ENCODE measurements at places on chromosomes 13 and 19.
A peak's percentile ranks its signal among the peaks of the same experiment; 100 is the strongest.

- no peak for DNase-seq
These were observed 33.5 kb upstream of the CSNK1A1L start for GRCh38 chr13:37138926-37139325.

- no peak for DNase-seq
These were observed 57.5 kb upstream of the HMGB1 start for GRCh38 chr13:30523211-30523610.

DNA sequence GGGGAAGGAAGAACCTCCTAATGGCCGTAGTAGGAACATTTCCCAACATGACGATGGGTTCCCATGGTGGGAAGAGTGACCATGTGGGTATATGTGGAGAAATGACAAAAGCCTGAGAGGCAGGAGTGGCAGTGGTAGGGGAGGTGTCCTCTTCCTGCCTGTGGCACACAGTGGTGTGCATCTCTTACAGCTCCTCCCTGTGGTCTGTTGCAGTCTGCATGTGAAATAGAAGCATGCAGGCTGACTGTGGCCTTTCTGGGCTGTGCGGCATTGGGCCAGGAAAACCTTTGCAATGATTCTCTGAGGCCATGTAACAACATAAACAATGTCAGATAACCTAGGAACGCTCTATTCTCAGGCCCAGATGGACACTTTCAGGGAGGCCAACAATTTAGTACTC lies 84.0 kb downstream of the LACC1 start:
- peak; percentile 4 for DNase-seq

- DNase-seq: no peak
These were observed 32.0 kb downstream of the RUBCNL start for GRCh38 chr13:46355088-46355468.

GRCh38 chr13:31236211-31236786 lies 36.5 kb downstream of the B3GLCT start:
- DNase-seq: peak; percentile 26

- no peak for DNase-seq
These were observed 150.5 kb downstream of the TEX29 start for GRCh38 chr13:111470933-111471332.

GRCh38 chr19:32896516-32897214 lies 27.1 kb upstream of the SLC7A9 start:
- no peak for DNase-seq

DNA sequence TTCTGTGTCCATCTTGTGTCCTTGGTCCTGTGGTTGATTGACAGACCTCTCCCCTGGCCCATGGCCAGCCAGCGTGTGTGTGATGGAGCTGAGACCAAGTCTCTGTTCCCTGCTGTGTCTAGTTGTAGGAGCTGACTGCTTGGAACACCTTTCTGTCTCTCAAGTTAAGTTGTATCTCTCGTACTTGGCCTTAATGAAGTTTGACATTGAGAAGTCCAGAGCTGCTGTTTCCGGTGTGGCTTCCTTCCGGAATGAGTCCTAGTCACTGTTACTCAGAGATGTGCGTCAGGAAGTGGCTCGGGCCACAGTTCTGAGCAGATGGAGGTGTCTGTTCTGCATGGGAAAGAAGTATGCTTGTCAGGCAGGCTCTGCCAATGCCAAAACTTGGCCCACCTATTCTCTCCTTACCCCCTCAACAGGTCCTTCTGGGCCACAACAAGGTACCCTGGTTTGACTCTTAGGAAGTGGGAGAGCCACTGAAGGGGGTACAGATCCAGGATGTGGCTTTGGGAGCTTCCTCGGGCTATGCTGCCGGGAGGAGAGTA lies 54.3 kb downstream of the GATAD2A start:
- peak; percentile 76 for DNase-seq

GRCh38 chr19:31023038-31023437 lies 326.2 kb downstream of the TSHZ3 start:
- DNase-seq: no peak

- DNase-seq: no peak
These were observed 32.2 kb upstream of the WDFY2 start for GRCh38 chr13:51552027-51552426.

DNA sequence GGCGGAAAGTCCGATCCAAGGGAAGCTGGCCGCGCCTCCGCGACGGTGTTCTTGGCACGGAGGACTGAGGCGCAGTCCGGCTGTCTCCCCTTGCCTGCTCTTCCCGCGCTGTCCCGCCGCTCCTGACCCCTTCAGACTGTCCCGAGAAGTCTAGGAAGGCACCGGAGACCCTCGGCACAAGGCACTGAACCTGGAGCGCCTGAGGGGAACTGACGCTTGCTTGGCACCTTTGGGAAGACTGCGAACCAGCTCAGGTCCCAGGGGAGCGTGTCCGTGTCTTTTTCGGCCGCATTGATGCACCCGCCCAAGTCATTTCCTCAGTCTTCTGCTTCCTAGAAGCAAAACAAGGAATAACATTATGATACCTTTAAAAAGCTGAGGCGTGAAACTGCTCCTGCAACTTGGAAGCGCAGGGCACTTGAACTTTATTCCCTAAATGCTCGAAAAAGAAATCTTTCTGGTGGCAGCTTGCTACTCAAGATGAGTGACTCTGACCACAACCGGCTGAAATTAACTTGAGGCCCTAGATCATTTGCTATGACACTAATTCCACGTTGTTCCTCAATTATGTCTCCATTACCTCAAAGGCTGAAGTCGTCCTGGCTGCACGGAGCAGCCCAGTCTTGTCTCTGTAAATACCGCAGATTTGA lies 735 bp upstream of the FLT1 start:
- no peak for DNase-seq

DNA sequence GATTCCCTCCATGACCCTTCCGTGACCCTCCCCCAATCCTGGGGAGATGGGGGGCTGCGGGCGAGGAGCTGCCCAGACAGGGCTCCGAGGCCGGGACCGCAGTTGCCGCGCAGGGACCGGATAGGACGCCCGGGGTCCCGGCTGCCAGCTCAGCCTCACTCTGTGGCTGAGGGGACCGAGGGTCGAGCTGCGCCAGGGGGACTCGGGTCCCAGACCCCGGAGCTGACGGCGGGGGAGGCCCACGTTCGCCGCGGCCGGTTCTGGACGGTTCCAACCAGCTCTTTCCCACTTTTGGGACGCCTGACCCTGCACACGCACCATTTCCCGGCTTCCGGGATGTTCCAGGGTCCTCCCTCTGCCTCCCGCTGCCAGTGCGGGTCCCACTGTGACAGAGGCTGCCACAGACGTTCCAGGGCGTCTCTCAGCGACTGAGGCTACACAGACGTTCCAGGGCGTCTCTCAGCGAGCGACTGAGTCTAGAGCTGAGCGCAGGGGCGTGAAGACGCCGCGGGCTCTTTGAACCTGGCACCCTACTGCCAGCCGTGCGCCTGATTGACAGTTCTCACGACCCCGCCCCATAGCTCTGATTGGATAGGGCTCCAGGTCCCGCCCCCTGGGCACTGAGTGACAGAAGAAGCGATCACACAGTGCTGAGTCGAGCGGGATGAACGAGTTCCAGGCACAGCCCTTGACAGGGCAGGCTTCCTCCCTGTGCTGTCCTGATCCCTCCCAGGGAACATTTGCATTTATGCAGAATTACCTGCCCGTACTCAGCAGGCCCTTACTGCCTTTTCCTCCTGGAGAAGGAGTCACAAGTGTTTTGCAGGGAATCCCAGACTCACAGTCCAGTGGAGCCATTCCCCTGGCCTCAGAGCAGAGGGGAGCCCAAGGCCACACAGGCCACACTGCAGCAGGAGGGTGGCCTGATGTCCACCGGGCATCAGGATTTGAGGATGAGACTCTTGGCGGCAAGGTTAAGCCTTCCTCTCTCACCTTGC lies at the start of gene ZNF563:
TSS of gene ZNF563 (minus strand) at position 472 of the 998 bp plus-strand sequence. CDS start at position 321, 151 bp downstream.
- DNase-seq: peak; percentile 98

GRCh38 chr19:51172223-51172622 lies 30.1 kb downstream of the SIGLEC7 start:
- DNase-seq: no peak

GRCh38 chr19:33193865-33194362 lies at the start of gene LRP3:
LRP3 (plus strand) TSS chr19:33194330; CDS start chr19:33194786, 456 bp downstream.
- no peak for DNase-seq

DNA sequence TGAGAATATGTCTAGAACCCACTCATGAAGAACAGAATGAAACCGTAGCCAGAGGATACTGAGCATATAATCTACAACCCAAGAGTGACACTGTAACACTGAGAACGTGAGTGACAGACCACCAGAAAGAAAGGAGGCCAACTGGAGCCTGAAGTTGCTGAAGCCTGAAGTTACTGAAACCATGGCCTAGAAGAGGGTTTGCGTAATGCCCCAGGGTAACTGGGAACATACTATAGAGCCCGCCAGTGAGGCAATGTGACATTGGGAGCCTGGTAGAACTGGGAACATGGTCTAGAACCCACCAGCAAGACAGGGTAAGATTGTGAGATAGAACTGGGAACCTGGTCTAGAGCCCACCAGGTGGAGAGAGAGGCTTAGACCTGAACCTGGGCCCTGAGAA lies 15.5 kb upstream of the TNFSF14 start:
- no peak for DNase-seq

GRCh38 chr19:397941-398706 lies 10.8 kb downstream of the C2CD4C start:
- DNase-seq: no peak

GRCh38 chr13:68048802-68049359 lies 818.7 kb upstream of the PCDH9 start:
- no peak for DNase-seq

DNA sequence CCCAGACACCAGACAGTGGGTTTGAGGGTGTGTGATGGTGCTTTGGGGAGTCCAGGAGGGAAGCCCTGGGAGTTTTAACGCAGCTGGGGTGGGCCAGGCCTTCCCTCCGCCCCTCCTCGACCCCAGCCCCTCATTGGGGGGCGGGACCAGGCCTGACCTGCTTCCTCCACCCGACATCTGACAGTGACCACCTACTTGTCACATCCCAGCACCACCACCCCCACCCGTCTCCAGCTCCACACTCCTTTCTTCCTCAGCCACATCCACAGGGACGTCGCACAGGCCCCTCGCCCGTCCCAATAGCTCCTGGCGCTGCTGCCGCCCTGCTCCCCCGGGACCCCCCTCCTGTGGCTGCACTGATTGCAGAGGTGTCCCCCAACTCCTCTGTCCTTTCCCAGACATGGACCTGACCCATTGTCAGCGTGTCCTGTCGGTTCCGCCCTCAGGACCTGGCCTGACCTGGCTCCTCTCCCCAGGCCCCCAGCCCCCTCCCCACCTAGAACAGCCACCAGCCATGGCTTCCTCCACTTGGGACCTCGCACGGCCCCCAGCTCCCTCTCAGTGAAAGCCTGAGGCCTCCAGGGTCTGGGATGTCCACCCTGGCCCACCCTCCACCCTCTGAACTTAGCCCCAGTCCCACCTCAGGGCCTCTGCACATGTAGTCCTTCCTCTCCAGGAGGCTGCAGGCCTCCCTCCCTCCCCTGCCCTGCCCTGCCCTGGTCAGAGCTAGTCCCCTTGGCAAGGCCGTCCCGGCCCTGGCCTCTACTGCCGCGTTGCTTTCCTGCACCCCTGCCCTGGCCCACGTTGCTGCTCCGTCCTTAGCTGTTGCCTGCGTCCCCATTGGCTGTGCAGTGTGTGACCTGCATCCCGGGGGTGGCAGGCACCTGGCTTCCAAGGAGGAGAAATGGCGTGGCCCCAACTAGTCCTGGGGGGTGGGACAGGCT lies 30.4 kb downstream of the COMP start:
- DNase-seq: no peak

DNA sequence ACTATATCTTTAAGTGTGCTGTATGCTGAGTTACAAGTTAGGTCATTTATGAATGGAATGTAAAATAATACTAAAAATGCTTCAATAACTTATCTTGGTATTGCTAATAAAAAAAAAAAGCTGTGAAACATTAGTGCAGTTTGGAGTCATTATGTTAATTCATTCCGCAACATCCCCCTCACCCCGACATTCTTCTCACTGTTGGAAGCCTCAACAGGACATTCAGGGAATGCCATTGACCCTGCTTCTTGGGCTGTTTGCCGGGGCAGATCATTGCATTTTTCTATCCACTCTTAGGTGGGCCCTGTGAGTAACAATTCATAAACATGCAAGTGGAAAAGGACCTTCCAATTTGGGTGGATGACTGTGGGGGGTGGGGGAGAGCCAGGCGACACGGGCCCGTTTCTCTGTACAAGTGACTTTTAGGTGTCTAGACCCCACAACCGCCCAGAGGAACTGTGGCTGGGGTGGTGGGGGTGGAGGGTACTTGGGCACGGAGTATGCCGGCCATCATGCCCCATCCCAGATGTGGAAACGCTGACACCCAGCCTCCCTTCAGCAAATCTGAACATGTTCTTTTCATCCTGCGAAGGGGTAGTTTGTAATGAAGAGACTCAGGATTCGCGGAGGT lies 185.9 kb downstream of the ZNF536 start:
- DNase-seq: no peak

GRCh38 chr13:50700664-50701305 lies 142.7 kb downstream of the DLEU7 start:
- no peak for DNase-seq

- peak; percentile 28 for DNase-seq
These were observed 722 bp downstream of the COLGALT1 start for GRCh38 chr19:17555929-17556813.

DNA sequence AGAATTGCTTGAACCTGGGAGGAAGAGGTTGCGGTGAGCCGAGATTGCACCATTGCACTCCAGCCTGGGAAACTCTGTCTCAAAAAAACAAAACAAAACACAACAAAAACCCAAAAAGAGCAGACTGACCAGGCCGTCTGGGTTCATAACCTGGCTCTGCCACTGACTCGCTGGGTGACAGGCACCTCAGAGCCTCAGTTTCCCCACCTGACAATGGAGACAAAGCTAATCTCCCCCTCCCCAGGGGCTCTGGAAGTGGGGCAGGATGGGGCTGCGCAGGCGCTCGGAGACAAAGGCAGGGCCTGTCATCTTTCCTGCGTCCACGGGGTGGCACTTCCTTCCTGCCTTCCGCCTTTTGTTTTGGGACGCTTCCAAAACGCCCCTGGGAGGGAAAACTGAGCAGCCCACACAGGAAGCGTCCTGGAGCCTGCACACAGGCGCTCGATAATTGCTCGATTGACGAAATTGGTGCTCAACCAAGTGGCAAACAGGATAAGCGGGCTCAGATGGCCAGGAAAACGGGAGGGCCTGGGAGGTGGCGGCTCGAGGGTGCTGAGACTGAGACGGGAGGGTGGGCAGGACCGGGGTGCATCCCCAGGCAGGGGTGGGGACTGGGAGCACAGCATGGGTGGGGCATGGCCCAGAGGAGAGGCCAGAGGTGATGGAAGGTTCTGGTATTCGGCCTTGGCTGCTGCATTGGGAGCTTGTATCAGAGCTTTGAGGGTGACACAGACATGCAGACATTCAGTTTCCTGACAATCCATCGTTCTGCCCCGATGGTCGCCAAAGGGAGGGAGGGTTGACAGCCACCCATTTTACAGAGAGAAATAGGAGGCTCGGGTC lies 17.8 kb downstream of the SPC24 start:
- DNase-seq: peak; percentile 67

All from CD4-positive, alpha-beta T cell treated with Interleukin-10 for 1 hour (primary cell).